ENCODE measurements at places on chromosomes 16 and 17. TPM values are rescaled to one million over a fixed set of nuclear protein-coding genes. Genes with fewer than 3 reads are reported as not detected.

- peaks cover 25% of the 10 kb centered on the region for H3K4me1 ChIP-seq
- no peak overlapping the region for H3K4me3 ChIP-seq
- H3K36me3 ChIP-seq: no peaks in the 10 kb centered on the region
- no peak overlapping the region for H3K27ac ChIP-seq
- peaks cover 21% of the 10 kb centered on the region for H3K27me3 ChIP-seq
Observed at GRCh38 chr17:68489919-68490318, 22.3 kb upstream of the PRKAR1A start.

DNA sequence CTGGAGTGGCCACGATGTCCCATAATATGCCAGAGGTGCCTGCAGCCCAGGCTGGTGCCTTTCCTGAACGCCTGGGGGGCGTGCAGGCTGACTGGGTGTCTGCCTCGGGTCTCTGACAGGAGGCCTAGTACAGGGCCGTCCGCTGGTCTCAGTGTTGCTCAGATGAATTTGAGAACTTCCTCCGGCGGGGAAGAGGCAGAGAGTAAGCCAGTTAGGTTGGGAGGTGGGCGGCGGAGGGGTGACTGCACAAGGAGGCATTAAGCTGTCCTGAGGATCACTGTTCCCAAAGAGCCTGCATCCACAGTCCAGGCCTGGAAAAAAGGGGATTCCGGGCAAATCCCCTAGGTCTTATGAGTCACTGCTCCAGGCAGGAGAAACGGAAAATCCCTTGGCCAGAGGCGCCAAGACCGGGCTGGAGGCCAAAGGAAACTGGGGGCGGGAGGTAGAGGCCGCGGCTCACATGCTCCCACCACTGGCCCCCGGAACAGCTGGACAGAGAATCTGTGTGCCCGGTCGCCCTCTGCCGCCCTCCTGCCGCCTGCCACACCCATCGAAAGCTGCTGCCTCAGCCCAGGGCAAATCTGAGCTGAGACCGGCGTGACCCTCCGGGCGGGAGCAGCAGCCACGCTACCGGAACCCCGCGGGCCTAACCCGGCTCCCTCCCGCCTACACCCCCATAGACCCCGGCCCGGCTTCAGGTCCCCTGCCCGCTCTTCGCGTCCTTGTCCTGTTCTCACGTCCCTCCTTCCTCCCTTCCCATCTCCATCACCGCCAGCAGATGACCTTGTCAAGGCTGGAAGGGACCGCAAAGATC is 1.2 kb downstream of the TRIM47 start:
- peaks cover 30% of the 10 kb centered on the region for H3K4me1 ChIP-seq
- DNase-seq: no peak
- H3K27me3 ChIP-seq: peaks cover 12% of the 10 kb centered on the region
- peaks cover 3% of the 10 kb centered on the region for H3K36me3 ChIP-seq

GRCh38 chr16:23523321-23523720 is 13.0 kb upstream of the GGA2 start:
- DNase-seq: no peak
- peaks cover 26% of the 10 kb centered on the region for H3K36me3 ChIP-seq
- H3K27me3 ChIP-seq: no peaks in the 10 kb centered on the region
- H3K4me1 ChIP-seq: peaks cover 6% of the 10 kb centered on the region
- H3K27ac ChIP-seq: no peak overlapping the region

GRCh38 chr17:13395346-13395745 is 206.4 kb downstream of the HS3ST3A1 start:
- no peaks in the 10 kb centered on the region for H3K27me3 ChIP-seq
- H3K4me3 ChIP-seq: no peak overlapping the region
- DNase-seq: no peak
- H3K36me3 ChIP-seq: no peaks in the 10 kb centered on the region

GRCh38 chr17:15981208-15981607 is 18.3 kb downstream of the ZSWIM7 start:
- peaks cover 43% of the 10 kb centered on the region for H3K36me3 ChIP-seq
- DNase-seq: no peak
- peak overlapping the region; percentile 22 for H3K4me3 ChIP-seq
- H3K4me1 ChIP-seq: peaks cover 23% of the 10 kb centered on the region

DNA sequence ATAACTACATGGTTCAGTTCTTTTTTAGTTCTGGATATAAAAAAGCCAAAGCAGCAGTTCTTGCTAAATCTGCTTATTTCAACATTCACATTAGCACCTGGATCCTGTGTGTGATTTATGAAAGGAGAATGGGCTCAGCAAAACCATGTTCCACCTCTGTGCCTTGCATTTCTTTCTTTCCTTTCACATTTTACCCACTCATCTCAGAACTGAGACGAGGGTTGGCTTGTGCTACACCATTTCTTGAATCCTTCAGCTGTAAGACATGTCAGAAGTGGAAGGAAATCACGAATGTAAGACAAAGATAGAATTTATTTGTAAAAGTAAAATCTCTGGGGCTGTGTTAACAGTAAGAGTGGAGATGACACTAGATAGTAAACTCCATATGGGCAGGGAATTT is 1.2 kb upstream of the UTP6 start:
- H3K4me1 ChIP-seq: peaks cover 11% of the 10 kb centered on the region
- peaks cover 3% of the 10 kb centered on the region for H3K36me3 ChIP-seq
- no peak overlapping the region for H3K4me3 ChIP-seq
- no peak overlapping the region for H3K27ac ChIP-seq

- H3K27ac ChIP-seq: no peak overlapping the region
- H3K4me1 ChIP-seq: peaks cover 3% of the 10 kb centered on the region
- H3K27me3 ChIP-seq: no peaks in the 10 kb centered on the region
- no peak for DNase-seq
- peaks cover 5% of the 10 kb centered on the region for H3K36me3 ChIP-seq
Observed at GRCh38 chr17:29847527-29848400, 82.3 kb downstream of the SSH2 start.

- H3K4me3 ChIP-seq: no peak overlapping the region
- H3K4me1 ChIP-seq: no peaks in the 10 kb centered on the region
- H3K36me3 ChIP-seq: peaks cover 1% of the 10 kb centered on the region
- DNase-seq: peak; percentile 21
Observed at GRCh38 chr16:1745900-1746692, 25.2 kb downstream of the NME3 start.

DNA sequence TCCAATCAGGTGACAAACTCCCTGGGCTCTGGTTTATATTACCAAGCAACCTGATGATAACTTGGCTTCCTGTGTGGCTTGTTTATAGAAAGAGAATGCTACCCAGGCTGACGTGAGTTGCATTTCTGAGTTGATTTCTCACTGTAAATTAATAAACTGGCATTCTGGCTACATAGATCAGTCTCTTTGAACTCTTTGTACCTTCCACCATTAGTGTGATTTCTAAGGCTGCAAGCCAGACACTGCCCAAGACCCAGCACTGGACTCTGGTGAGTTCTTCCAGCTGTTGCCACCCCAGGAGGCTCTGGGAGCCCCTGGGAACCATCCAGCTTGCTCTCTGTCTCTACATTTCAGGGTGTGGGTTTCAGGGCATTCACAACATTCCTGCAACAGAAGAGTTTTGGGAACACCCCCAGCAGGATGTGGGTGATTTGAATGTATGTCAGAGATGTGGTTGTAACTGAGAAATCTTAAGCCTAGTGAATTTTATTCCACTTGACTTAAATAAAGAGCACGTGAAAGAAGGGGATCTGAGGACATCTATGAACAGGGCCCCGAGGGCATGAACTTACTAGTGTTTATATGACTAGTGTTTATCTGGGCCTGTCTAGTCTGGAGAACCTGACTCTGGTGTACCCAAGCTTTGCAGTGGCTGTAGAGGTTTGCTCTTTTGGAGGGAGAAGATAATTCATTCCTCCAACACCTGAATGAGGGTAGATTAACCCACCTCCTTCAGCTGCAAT is 30.3 kb upstream of the LRRC37A start:
- peak overlapping the region; percentile 2 for H3K4me3 ChIP-seq
- peak overlapping the region; percentile 15 for H3K27ac ChIP-seq
- H3K27me3 ChIP-seq: peaks cover 60% of the 10 kb centered on the region

- H3K4me3 ChIP-seq: no peak overlapping the region
- no peak overlapping the region for H3K27ac ChIP-seq
- H3K4me1 ChIP-seq: no peaks in the 10 kb centered on the region
- no peaks in the 10 kb centered on the region for H3K27me3 ChIP-seq
- H3K36me3 ChIP-seq: no peaks in the 10 kb centered on the region
Observed at GRCh38 chr16:76681296-76681695, 404.1 kb downstream of the CNTNAP4 start.

- peak overlapping the region; percentile 35 for H3K4me3 ChIP-seq
- H3K27me3 ChIP-seq: no peaks in the 10 kb centered on the region
- H3K27ac ChIP-seq: peak overlapping the region; percentile 21
- H3K36me3 ChIP-seq: peaks cover 56% of the 10 kb centered on the region
Observed at GRCh38 chr17:2295575-2295974, 8.0 kb downstream of the SMG6 start.

GRCh38 chr16:70395345-70395901 is 43.5 kb downstream of the ST3GAL2 start:
- H3K4me1 ChIP-seq: peaks cover 9% of the 10 kb centered on the region
- DNase-seq: peak; percentile 81
- H3K27me3 ChIP-seq: no peaks in the 10 kb centered on the region
- H3K27ac ChIP-seq: no peak overlapping the region
- peaks cover 2% of the 10 kb centered on the region for H3K36me3 ChIP-seq
- no peak overlapping the region for H3K4me3 ChIP-seq

DNA sequence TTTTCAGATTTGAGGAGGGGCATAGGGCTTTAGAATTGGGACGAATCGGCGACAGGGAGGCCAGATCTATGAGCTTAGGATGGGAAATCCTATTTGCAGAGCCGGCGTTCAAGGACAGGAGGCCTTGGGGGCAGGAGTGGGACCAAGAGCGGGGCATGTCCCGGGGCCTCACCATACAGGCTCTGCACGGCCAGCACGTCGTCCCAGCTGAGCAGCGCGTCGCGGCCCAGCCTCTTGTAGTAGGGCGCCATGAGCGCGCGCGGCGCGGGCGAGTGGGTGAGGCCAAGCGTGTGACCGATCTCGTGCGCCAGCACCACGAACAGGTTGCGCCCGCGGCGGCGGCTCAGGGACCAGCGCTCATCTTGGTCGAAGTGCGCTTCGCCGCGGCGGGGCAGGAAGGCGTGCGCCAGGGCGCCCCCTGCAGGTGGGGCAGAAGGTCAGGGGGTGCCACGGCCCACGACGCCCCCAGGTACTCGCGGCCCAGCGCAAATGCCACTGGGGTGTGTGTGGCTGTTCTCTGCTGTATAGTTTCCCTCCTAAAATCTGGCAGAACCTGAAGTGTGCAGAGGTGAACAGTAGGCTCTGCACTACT is 9.3 kb downstream of the C17orf50 start:
- H3K36me3 ChIP-seq: no peaks in the 10 kb centered on the region
- H3K27me3 ChIP-seq: peaks cover 10% of the 10 kb centered on the region
- no peak for DNase-seq
- no peaks in the 10 kb centered on the region for H3K4me1 ChIP-seq

GRCh38 chr17:46115699-46116098 is 77.5 kb downstream of the KANSL1 start:
- no peaks in the 10 kb centered on the region for H3K27me3 ChIP-seq
- no peak overlapping the region for H3K27ac ChIP-seq
- peaks cover 22% of the 10 kb centered on the region for H3K36me3 ChIP-seq
- no peak overlapping the region for H3K4me3 ChIP-seq
- no peak for DNase-seq

GRCh38 chr16:12811441-12812383 is 8.0 kb upstream of the CPPED1 start:
- DNase-seq: no peak
- H3K27ac ChIP-seq: no peak overlapping the region
- H3K36me3 ChIP-seq: peaks cover 2% of the 10 kb centered on the region
- H3K4me3 ChIP-seq: no peak overlapping the region

DNA sequence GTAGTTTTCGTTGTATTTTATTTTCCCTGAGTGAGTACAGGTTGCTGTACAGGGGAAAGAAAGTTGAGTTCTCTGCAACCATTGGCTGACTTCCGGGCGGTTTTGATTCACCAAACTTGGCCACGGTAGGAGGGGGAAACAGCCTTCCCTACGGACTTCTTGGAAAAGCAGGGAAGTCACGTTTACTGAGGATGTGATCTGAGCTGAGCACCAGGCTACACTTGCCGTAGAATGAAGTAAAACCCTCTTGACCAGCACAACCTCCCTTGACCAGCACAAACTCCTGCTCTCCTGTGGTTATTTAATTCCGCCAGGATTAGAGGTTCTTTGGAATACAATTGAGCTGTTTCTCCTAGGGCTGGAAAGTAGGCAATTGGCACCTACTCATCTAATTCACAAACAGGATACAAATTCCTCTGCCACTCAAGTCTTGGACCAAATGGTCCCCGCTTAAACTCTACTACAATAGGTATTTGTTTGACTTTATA is 242.0 kb upstream of the RBFOX1 start:
- H3K4me1 ChIP-seq: no peaks in the 10 kb centered on the region
- no peak overlapping the region for H3K27ac ChIP-seq
- H3K4me3 ChIP-seq: no peak overlapping the region

DNA sequence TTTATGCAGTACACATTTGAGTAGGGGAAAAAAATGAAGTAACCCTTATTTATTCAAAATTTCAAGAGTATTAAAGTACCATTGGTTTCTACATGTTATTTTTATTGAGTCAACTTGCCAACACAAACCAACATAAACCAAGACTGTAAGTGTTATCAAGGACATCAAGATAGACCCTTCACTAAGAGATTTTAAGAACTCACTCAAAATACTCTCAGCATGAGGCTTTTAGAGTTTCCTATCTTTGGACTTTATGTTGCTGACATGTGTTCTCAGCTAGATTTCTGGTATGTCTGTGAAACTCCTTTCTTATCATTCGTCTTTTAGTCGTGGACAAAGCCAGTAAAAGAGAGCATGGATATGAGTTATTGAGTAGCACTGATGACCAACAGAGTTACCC is 212.6 kb upstream of the TBX2 start:
- no peak overlapping the region for H3K4me3 ChIP-seq
- no peak overlapping the region for H3K27ac ChIP-seq
- peaks cover 14% of the 10 kb centered on the region for H3K36me3 ChIP-seq
- no peak for DNase-seq
- H3K27me3 ChIP-seq: no peaks in the 10 kb centered on the region

DNA sequence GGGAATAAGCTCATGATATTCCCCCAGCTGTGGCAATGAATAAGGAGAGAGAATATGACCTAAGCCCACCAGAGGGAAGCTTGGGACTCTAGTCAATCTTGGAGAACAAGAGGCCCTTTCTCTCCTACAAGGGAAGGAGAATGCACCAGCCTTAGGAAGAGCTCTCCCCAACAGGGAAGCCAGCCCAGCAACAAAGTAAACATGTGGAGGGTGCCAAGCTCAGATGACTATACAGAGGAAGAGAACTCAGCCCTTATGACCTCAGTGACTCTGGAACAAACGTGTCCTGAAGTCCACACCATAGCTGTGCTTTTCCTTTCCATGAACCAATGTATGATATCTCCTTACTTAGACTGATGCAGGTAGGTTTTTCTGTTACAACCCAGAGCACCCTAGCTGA is 219.7 kb downstream of the GSG1L start:
- H3K27ac ChIP-seq: no peak overlapping the region
- no peak for DNase-seq
- no peaks in the 10 kb centered on the region for H3K36me3 ChIP-seq
- H3K27me3 ChIP-seq: peaks cover 12% of the 10 kb centered on the region
- no peak overlapping the region for H3K4me3 ChIP-seq

Gene SSTR5
- total RNA-seq: not detected

Gene EXOC3L1
- not detected for total RNA-seq

Gene SLC35G6
- not detected for total RNA-seq

Gene TNK1
- total RNA-seq: 6.5 TPM

Gene WFDC1
- not detected for total RNA-seq

Gene NR1D1
- 5.8 TPM for total RNA-seq

Gene CLDN7
- total RNA-seq: 1.7 TPM

Gene MARVELD3
- not detected for total RNA-seq

Gene ADAD2
- not detected for total RNA-seq

Gene MTHFSD
- 33.2 TPM for total RNA-seq

Gene GPR179
- 0.06 TPM for total RNA-seq

Gene PIK3R5
- total RNA-seq: 84.0 TPM

Gene UNC45B
- 0.14 TPM for total RNA-seq

Gene TBC1D3L
- total RNA-seq: 14.0 TPM

Gene ITGAX
- total RNA-seq: 26.4 TPM

Gene BCL6B
- total RNA-seq: 0.36 TPM

Gene HOXB9
- total RNA-seq: 0.11 TPM

Gene SLC38A8
- total RNA-seq: not detected

Gene PHF12
- total RNA-seq: 98.6 TPM
